NCI-H1105 (cell line): ENCODE measurements at places on chromosomes 16 and 17.

DNA sequence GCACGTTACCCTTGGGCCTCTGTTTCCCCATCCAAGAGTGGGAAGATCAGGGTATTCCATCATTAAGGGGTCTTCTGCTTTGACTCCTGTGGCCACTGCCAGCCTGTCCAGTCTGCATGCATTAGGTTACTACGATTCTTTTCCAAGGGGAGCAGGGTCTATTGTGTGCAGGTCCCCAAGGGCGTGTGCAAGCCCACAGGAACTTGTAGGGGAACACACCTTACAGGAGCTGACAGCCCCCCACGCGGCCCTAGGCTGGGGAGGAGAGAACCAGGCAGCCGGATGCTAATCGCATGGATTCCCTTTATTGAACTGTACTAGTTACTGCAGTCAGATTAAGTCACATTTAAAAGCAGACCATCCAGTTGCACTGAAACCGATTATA lies 116.7 kb downstream of the C16orf78 start:
- DNase-seq: no peak

DNA sequence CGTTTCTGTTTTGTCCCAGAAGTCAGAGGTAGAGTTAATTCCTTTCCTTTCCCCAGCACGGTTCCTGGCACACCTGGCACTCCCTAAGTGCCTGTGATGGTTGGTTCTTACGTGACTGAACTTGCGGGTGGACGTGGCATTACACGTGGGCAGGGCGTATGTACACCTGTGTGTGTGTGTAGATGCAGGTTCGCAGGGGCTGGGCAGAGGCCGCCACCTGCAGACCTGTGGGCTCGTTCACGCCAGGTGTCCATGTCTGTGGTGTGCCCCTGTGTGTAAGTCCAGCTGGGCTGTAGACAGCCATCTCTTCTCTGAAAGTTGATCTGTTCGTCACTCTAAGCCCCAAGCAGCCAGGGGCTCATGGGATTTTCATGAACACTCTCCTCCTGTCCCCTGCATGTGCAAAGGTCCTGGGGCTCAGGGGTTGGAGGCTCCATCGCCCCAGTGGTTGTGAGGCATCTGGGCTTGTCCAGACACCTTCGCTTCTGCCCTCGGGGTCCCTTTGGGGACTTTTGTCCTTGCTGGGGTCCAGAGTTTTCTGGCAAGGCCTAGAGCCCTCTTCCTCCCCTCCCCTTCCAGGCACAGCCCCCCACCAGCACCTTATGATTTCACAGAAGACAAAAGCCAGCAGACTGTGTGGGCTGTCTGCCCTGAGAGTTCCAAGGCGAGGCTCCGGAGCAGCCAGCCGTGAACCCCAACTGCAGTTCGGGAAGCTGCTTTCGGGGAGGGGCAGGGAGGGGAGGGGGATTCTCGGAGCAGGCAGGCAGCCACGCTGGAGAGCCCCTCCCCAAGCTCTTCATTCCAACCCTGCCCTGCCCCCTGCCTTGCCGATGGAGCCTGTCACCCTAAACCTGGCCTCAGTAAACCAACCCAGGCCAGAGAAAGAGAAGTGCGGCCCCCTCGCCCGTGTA lies 5.4 kb upstream of the FSCN2 start:
- DNase-seq: no peak

DNA sequence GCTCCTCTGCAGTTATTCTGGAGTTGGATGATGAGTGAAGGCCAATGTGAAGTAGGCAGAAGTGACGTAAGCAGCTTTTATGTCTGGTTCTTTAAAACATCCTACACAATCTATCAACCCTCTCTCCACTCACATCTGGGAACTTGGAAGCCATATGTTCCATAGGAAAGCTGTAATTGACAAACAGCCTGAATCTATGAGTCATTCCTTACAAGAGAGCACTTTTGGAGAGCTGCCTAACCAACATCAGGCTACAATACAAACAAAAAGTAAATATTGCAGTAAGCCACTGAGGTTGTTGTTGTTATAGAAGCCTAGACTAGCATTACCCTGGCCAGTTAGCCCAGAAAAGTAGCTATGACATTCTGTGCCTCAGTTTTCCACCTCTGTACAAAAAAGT lies 5.9 kb downstream of the CCL7 start:
- DNase-seq: no peak

- no peak for DNase-seq
Measured at GRCh38 chr16:86987746-86988670, 329.2 kb downstream of the C16orf95 start.

GRCh38 chr17:11986942-11987329 lies 10.3 kb downstream of the ZNF18 start:
- peak; percentile 27 for DNase-seq

DNA sequence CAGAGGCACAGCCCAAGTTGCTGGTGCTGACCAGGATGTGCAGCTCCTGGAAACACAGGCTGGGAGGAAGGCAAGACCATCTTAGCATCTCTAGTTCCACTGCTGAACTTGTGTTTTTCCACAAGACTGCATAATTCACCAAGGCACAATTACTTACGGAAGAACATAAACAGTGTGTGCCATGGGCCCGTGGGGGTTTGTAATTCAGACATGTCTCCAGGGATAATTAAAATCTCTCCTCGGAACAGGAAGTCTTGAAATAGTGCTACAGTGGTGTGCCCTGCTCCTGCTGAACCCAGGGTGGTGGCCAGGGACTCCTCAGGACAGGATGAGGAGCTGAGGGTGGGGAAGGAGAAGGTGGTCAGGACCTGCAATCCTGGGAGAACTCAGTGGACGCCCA lies 188.2 kb downstream of the CCT6B start:
- DNase-seq: no peak

DNA sequence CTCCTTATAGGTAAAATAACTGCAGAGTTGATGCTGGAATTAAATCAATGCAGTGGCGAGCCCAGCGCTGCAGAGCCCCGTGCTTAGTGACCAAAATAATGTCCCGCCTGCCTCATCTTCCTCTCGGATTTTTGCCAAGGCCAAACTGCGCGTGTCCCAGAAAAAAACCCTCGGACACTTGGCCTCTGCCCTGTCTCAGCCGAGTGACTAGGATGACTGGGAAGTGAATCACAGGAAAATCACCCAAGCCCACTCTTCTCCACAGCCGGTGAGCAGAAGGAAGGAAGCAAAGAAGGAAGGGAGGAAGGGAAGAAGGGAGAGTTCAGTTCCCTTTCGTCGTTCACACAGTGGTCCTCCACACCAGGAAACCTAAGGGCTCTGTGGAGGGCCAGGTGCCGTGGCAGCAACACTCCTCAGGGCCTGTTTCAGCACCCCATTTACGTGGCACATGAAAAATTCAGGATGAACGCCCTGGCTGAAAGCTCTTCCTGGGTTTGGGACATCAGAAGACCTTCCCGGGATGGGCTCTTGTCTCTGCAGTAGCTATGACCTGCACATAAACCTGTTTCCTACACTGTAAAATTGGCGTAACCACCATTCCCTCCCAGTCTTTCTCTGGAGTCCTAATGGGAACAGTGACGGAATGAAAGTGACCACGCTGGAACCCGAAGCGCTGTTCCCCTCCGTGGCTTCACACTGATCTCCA lies 25.4 kb upstream of the HOXB13 start:
- DNase-seq: no peak

DNA sequence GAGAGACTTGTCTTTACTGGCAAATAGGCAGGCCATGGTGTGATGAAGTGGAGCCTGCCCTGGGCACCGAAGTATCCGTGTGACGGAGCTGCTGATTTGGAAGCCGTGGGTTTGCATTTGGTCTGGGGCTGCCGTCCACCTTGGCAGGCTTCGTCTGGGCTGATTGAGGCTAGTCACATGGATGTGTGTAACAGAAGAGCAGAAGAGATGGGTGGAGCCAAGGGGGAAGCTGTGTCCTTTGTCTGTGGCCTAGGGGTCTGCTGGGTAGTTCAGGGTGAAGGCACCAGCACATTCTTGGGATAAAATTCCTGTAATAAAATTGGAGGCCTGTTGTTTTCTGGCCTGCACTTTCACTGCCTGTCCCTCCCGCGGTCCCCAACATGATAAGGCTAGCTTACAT lies 106.1 kb downstream of the AATF start:
- no peak for DNase-seq

GRCh38 chr17:43217614-43218087 lies 6.0 kb downstream of the TMEM106A start:
- no peak for DNase-seq

GRCh38 chr16:85465328-85466303 lies 147.5 kb upstream of the GSE1 start:
- no peak for DNase-seq

DNA sequence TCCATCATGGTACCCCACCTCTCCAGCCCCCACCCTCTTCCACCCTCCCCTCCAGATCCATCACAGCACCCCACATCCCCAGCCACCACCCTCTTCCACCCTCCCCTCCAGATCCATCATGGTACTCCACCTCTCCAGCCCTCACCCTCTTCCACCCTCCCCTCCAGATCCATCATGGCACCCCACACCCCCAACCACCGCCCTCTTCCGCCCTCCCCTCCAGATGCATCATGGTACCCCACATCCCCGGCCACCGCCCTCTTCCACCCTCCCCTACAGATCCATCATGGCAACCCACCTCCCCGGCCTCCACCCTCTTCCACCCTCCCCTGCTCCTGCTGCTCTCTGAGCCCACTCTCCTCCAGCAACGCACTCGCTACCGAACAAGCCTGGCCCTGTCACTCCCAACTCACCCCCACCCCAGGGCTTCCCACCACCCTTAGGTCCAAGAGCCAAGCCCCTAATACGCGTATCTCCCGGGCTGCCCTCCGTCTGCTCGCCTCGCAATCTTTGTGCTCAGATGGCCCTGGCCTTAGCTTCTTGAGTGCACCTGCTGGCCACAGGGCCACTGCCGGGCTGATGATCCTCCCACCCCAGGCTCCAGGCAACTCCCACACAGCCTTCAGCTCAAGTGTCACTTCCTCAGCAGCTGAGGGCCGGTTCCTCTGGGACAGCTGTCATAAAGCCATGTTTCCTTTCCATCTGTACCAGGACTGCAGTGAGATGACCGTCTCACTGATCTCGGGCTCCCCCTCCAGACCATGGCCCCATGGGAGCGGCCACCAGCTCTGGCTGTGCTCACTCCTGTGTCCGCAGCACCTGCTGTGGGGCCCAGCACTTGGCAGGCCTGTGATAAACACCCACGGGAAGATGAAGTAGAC lies 25.5 kb downstream of the KDM8 start:
- DNase-seq: no peak

DNA sequence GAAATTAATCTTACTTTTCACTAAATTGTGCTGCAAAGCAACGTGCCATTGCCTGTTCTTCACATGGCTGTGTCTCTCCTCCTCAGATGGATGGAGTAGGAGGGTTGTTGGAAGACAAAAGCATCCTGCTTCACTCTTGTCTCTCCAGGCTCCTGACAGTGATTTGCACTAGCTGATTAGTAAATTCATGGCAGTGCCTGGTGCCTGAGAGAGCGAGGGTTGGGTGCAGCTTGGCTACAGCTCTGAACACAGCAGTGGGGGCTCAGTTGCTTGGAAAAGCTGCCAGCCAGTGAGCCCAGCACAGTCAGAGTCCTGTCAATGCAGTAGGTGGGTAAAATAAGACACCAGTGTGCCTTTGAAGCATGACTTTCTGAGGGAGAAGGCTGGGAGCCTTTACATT lies 37.4 kb downstream of the CDH13 start:
- DNase-seq: no peak

- DNase-seq: peak; percentile 87
Measured at GRCh38 chr17:48003417-48004151, 32.7 kb downstream of the CDK5RAP3 start.

DNA sequence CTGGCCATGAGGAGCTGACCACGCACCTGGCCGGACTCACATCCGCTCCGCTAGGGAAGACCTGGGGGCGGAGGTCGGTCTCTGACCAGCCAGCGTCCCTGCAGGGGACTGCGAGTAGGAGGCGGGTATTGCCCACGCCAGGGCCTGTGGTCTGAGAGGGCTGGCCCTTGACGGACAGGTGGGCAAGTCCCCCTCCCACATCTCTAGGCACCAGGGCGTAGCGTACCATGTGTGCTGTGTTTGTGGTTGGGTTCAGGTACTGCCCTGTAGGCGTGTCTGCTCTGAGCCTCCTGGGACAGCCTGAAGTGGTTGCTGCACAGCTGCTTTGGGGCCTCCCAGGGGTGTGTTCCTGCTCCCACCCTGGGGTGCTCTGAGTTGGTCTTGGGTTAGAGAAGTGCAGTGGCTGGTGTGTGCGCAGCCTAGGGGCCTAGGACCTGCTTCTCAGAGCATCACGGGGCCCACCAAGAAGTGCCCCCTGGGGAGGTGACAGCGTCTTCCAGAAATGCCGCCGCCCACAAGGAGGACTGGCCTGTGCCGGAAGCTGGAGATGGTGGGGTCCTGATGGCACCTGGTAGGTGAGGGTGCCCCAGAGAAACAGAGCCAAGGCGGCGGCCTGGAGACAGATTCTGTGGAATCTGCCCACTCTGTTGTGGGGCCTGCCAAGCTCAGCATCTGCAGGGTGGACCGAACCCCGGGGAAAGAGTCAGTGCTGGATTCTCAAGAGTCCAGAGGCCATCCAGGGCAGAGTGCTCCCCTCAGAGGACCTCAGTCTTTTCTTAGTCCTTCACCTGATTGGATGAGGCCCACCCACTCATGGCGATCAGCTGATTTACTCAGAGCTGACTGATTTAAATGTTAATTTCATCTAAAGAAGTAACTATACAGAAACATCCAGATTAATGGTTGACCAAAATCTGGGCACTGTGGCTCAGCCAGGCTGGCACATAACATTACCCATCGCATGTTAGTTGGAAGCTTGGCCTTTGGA lies 48.3 kb downstream of the WDR45B start:
- no peak for DNase-seq

DNA sequence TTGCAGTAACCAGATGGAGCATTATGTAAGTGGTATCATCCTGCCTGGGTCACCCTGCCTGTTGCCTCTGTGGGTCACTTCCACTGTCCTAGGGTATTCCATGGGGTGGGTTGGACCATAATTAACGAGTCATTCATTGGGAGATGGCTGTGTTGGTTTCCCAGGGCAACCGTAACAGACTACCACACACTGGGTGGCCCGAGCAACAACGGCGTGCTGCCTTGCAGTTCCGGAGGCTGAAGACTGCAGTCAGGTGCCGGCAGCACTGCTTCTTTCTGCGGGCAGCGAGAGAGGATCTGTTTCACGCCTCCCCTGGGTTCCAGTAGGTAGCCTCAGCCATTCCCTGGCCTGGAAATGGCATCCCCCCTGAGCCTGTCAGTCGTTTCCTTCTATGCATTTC lies 28.9 kb upstream of the CMIP start:
- DNase-seq: no peak

DNA sequence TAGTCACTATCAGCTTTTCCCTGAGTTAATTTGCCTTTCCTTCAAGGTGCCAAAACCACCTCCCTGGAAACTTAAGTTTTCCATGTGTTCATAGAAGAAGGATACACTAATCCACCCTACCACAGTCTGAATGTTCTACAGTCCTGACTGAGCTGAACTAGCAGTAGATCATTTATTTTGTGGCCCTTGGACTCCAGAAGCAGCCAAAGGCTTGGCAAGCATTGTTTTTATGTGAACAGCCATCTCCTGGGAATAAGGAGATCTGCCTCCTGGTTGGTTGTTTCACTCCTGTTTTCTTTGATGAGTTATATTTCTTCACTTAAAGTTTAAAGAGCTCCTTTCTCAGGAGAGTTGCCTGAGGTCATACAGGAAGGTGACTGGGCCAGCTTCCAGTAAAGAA lies 634.6 kb upstream of the SOX9 start:
- no peak for DNase-seq

DNA sequence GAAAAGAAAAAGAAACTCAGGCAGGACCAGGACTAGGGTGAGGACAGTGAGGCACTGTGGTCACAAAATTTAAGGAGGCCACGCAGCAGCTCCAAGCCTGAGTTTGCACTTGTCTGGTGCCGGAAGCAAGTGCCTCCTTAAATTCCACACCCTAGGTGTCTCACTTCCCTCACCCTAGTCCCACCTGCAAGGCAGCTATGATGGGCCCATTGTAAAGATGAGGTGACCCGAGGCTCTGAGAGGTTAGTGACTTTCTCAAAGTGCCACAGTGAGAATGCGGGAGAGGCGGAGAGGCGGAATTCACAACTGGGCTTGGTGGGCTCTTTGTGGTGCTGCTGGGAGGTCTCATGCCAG lies 21.5 kb upstream of the EEF2K start:
- DNase-seq: no peak
